NCI-H2107 (cell line): ENCODE measurements at places on chromosomes 11 and 22.

DNA sequence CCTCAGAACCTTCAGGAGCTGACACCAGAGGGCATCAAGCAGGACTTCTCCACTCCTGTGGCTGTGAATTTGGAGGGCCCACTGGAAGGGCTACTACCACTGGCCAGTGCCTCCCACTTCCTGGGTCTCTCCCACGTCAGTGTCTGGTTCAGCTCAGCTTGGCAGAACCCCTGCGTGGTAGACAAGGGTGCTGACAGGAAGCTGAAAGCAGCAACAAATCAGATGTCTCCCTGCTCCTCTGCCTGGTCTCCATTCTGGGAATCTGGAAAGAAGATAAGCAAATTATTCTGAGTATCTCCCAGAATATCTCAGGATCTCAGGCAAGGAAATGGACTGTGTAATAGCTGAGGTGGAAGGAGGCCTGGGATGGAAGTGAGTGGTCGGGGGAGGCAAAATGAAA is 61.5 kb downstream of the TMPRSS5 start:
- DNase-seq = no peak

DNA sequence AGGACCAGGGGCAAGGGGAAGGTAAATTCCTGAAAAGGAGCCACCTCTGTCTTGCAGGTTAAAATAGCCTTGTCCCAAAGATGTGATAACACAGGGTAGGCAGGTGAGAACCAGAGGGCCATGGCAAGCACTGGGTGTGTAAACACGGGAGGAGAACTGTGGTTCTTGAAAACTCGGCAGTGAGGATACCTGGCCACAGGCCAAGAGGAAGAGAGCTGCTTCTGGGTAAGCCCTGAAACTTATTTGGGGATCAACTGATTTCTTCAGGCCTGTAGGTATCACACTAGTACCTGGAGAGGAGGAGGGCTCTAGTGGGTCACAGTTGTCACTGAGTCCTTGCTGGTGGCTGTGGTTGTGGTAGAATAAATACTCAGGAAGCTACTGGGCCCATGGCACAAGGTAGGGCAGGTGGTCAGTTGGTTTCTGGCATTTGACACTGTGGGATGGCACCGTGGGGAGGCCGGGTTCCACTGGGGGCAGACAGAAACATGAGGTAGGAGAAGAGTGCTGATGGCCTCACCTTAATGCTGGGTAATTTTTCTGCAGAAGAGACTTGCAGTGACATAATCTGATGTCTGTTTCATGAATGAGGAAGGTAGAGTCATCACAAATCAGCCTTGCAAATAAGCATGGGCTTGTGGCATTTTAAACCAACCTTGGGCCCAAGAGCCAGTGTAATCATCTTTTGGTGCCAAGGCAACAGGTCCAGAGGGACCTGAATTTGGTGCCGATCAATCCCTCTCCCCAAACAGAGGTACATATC is 22.0 kb downstream of the AMPD3 start:
- no peak for DNase-seq

GRCh38 chr22:40400159-40400558 is 29.8 kb downstream of the SGSM3 start:
- DNase-seq = no peak

DNA sequence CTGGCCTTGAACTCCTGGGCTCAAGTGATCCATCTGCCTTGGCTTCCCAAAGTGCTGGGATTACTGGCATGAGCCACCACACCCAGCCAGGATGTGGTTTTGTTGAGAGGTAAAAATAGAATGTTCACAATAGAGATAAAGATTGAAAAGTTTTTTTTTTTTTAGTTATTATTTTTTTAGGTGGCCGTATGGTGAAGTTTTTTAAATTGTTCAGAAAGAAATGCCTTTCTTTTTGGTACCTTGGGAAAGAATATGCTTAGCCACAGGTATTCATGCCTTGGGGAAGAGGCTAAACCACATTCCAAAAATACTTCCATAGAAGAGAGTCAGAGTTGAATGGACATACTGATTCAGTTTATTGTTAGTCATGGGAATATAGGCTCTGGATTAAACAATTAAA is 143.4 kb downstream of the C11orf91 start:
- no peak for DNase-seq

- DNase-seq = no peak
These were observed 35.3 kb upstream of the HORMAD2 start for GRCh38 chr22:30044881-30045493.

DNA sequence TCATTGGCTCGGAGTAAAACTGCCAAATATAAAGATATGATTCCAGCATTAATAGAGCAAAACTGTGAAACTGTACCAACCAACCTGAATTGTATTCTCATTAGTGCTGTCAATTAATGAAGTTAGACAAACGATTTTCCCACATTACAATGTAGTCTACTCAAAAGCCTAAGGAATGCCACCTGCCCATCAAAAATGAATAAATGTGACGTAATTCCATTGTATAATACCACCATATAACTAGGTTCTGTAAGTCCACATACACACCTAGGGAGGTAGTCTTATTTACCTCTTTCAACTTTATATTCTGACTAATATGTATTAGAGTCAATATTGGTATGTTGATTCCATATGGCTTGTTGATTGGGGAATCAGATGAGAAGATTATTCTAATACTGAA is 76.2 kb downstream of the FAM76B start:
- no peak for DNase-seq

DNA sequence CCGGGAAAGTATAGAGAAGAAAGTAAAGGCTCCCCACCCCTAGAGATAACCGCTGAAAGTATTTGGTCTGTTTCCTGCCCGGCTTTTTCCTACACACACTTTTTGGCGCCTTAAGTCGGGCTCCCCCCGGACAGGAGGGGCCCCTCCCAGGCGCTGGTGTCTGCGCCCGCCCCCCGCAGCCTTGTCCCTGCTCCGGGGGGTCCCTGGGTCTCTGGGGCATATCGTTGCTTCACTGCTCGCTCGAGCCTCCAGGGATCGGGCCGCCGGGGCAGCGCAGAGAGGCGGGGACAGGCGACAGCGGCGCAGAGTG is 928 bp upstream of the CRACR2B start:
- DNase-seq = no peak

DNA sequence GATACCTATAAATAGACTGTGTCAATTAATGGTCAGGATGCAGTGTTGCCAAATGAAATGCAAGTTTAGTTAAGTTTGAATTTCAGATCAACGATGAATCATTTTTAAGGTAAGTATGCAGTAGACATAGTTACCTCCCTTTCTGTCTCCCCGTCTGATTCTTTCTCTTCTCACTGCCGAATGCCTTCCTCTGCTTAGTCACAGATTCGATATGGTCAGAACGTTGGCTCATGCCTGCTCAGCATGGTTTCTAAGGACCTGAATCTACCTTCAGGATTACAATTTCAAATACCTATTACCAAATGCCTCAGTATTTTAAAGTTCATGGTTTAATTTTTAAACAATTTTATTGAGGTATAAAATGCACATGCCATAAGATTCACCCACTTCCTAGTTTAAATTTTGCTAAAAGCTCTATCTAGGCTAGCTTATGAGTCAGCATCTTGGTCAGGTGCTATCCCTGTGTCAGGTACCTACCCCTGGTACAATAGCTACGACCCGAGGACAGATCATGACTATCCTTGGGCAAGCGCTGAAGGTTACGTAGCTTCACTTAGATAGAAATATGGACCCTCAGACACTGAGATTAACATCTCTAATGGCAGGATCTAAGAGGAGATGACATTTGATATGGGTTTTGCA is 78.2 kb upstream of the SPON1 start:
- DNase-seq = no peak
